ENCODE measurements at places on chromosomes 13 and 19. TPM values are rescaled to one million over a fixed set of nuclear protein-coding genes. Genes with fewer than 3 reads are reported as not detected.

Gene BORCS8
- total RNA-seq, result 33.5 TPM

Gene PRR19
- 0.76 TPM for total RNA-seq

Gene KLF2
- total RNA-seq, result 175 TPM

Gene RDH8
- not detected for total RNA-seq

Gene MAST3
- 39.0 TPM for total RNA-seq

Gene CBARP
- 0.10 TPM for total RNA-seq

Gene GPR18
- 10.6 TPM for total RNA-seq

Gene SLC6A16
- total RNA-seq, result 5.6 TPM

Gene COX7A1
- total RNA-seq, result not detected

Gene ZNF177
- 0.34 TPM for total RNA-seq

Gene TPTE2
- 0.12 TPM for total RNA-seq

Gene SELENOV
- not detected for total RNA-seq

All from T-helper 1 cell treated with Interleukin-12 subunit alpha and Interleukin-12 subunit beta and Interleukin-4 antibody, amounts not matched to agents 30 ng/mL and 1 ng/mL, for 36 hours (primary cell).